ENCODE measurements at places on chromosomes 12 and 14.

DNA sequence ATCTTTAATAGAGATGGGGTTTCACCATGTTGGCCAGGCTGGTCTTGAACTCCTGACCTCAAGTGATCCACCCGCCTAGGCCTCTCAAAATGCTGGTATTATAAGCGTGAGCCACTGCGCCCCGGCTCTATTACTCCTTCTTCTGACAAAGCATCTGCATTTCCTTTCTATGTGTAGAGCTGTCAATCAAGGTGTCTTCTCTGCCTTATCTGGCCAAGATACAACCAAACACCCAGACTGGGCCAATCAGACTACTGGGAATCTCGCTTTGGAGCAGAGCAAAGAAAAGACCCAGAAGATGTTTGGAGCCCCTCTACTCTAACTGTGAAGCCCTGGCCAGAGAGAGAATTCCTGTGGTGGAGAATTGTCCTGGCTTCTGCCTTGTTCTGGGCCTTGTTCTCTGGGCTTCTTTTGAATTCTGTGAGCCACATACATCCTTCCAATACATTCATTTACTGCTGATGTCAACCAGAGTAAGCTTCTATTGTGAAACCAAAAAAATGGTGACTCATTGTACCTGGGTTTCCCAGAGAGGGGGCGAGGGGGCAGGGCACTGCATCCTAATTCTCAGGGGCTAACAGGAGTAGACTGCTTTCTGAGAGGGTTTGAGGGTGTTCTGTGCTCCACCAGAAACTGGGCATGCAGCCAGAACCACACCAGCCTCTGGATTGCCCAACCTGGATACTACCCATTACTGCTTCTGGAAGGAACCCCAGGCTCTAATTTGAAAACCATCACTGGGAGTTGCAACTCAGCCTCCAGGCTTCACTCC, 18.8 kb upstream of the FLVCR2 start:
- DNase-seq: no peak

DNA sequence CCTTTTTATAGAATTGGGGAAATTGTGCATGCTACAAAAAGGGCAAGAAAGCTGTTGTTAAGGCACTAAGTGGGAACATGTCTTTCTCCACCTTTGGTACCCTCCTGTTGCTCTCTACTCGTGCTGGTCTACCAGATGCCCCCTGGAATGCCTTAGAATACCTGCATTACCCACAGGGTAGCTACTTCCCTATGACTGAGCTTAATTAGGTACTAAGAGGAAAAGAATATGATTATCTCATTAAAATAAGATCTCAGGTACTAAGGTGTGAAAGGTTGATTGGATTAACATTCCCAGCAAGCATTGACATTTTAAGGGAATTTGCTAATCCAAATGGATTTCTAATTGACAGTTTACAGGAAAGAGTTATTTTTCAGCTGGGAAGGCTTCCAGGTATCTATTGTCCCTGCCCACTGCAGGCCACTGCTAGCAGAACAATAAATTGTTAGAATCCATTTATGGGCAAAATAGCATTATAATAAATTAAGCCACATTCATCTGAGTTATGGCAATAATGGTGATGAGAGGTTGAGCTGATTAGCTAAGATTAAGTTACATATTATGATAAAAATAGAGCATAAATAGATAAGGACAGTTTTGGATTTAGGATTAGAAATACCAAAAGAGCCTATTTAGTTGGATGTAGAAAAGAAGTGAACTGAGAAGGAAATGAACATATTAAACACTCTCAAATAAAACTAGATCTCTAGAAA, 67.8 kb upstream of the GRIP1 start:
- DNase-seq: no peak

GRCh38 chr12:19893514-19893913, 454.2 kb downstream of the AEBP2 start:
- DNase-seq: peak; percentile 54

DNA sequence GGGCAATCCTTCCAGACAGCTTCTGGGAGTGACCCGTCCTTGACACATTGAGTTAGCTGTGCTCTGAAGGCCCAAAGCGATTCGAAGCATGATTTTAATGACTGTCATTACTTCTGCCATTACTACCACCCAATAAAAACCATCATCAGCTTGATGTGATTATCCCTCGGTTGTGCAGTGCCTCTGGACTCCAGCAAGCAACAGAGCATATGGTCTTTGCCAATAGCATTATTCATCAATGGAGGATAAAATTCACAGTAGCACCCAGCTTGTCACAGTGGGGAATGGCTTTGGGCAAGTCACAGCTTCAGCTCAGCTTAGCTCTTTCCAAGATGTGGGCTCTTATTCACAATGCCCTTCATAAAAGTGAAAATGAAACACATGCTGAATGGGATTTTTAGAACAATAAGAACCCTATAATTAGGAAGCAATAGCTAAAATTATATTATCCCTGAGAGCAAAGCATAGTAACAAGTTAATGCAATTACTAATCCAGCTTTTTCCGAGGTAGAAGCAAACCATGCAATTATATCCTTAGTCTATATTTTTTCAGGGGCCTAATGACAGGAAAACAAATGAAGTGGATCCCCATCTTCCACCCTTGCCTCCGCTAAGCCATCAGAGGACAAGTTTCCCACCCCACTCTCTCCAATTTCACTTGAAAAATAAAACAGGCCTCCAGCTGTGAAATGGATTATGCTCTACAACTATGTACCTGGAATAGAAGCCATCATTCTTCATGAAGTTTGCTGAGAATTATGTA, 163.0 kb upstream of the EEA1 start:
- no peak for DNase-seq

Data from COLO829 (cell line).